ENCODE measurements at places on chromosomes 7 and 10. TPM values are rescaled to one million over a fixed set of nuclear protein-coding genes. Genes with fewer than 3 reads are reported as not detected.

DNA sequence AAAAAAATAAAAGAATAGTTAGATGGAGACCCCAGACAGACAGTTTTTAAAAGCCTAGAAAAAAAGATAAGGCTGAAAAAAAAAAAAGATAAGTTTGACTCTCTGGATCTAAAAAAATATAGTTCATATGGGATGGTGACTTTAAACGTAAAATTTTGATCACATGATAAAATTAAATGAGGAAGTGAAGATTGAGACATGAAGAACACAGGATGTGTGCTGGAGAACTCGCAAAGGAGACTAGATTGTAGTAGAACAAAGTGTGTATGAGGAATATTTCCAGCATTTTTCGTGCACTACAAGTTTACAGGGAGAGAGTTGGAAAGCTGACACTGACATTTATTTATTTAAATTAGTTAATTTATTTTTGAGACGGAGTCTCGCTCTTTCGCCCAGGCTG lies 286.4 kb downstream of the PRPF18 start:
- DNase-seq = no peak

- DNase-seq = no peak
Measured at GRCh38 chr10:3886191-3886590, 101.2 kb upstream of the KLF6 start.

DNA sequence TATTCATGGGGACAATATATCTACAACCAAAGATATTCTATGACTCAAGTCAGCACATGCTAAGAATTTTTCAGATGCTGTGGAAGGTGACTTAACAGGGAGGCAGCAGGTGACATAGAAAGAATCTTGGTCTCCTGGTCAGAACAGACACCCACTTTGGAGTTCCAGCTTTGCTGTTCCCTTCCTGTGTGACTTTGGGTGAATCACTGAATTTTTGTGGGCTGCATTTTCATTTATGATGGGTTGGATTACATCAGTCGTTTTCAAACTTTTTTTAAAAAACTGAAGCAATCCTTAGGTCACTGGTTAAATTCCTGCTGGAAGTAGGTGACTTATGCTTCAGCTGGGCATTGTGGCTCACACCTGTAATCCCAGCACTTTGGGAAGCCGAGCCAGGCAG lies 24.9 kb downstream of the RGR start:
- DNase-seq = peak; percentile 25

GRCh38 chr10:16314259-16314658 lies 122.6 kb upstream of the PTER start:
- DNase-seq = no peak

DNA sequence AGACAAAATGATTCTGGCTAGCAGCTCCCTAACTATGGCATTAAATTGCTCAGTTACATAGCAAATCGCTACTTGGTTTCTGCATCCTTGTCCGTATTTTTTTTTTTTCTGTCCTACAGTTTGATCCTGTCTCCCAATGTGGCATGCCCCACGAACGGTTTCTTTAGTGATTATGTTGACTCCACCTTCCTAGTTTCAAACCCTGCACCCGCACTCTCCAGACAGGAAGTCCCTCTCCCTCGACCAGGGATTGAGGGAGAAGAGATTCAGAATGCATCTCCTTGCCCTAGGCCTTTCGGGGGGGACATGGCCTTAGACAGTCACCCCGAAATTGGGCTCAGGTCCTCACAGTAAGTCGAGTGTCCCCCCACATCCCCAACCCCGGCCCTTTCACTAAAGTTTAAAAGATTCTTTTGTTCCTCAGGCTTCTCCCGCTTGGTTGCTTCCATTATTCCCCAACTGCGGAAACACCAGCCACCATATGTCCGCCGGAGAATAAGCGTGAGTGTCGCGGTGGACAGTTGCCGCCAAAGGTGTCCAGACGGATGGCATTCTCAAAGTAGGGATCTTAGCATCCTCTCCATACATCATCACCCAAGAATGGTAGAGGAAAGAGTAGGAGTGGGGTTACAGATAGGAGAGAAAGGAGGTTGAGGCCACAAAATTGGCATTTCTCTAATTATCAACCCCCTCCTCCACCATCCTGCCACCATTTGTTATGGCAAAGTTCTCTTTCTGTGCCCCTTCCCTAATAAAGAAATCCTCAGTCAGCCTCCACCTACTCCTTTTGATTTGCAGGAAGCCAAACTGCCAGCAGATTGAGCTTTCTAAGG lies 7.3 kb downstream of the EVX1 start:
- DNase-seq = no peak

GRCh38 chr7:98664882-98665281 lies 47.8 kb downstream of the NPTX2 start:
- DNase-seq = no peak

DNA sequence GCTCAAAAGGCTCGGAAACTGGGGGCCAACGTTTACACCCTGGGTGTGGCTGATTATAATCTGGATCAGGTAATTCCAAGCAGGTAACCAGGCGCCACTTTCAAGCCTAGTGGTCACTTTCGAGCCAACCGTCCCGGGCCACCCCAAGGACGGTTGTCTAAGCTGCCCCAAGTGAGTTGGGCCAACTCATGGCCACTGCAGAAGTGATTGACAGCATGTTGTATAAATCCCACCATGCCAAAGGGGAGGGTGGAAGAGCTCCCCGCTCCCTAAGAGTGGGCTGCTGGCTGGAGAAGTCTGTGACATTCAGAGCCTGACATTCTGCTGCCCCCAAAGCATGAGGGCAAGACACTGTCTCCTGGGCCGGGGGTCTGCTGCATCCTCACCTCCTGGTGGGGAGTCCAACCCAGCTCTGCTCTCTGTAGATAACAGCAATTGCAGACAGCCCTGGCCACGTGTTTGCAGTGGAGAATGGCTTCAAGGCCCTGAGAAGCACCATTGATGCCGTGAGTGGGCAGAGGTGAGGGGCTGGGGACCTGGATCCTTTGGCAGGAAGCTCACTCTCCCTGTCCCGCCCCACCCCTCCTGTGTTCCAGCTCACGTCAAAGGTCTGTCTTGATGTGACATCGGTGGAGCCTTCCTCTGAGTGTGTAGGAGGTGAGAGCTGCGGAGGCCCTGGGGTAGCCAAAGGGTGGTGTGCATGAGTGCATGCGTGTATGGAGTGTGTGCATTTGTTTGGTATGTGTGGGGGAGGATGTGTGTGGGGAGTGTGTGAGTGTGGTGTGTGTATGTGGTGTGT lies 10.8 kb downstream of the ANTXRL start:
- no peak for DNase-seq

The GPR37 gene
- 0.95 TPM for total RNA-seq

The ASAH2 gene
- total RNA-seq = 0.31 TPM

Data from H4 (cell line).